Amygdala (tissue), 56 donors: ENCODE measurements at places on chromosomes 5 and 9.

DNA sequence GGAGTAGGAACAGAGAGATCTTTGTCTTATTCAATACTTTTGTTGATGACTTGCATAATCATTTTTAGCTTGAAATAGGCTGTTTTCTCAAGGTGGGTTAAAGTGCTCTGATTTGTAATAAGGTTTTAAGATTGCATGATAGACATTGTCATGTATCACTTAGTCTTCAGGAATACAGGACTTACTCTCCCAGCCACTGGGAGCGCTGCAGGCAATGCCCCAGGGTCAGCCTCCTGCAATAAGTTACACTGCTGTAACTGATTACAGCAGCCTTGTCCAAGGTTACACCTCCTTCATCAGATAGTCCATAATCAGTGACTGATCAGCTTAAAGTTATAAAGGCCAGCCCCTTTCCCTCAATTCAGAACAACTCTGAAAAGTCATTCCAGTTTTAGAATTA, 218.6 kb downstream of the ESM1 start:
- no peak for DNase-seq

DNA sequence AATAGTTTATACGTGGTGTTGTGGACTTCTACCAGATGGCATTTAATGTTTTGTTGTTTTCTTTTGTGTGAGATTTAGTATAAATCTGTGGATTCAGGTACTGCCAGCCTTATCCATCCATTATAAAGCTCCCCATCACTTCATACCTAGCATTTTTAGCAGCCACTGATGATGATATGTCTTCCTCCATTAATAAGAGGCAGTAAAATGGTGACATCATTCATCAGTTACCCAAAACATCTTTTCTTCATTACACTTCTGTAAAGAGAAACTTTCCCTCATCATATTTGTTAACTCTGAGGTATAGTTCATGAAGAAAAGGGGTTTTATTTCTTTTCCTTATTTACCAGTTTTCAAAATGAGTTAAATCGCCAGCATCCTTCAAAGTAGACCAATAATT, 19.4 kb downstream of the CHD1 start:
- DNase-seq: no peak

- DNase-seq: no peak
Observed at GRCh38 chr9:106717686-106718085, 145.3 kb upstream of the ZNF462 start.

- no peak for DNase-seq
Observed at GRCh38 chr5:154349626-154350264, 96.1 kb upstream of the SAP30L start.

GRCh38 chr9:470552-471194, 256.0 kb downstream of the DOCK8 start:
- DNase-seq: peak; percentile 30

- no peak for DNase-seq
Observed at GRCh38 chr9:125764198-125764597, 17.0 kb downstream of the PBX3 start.

DNA sequence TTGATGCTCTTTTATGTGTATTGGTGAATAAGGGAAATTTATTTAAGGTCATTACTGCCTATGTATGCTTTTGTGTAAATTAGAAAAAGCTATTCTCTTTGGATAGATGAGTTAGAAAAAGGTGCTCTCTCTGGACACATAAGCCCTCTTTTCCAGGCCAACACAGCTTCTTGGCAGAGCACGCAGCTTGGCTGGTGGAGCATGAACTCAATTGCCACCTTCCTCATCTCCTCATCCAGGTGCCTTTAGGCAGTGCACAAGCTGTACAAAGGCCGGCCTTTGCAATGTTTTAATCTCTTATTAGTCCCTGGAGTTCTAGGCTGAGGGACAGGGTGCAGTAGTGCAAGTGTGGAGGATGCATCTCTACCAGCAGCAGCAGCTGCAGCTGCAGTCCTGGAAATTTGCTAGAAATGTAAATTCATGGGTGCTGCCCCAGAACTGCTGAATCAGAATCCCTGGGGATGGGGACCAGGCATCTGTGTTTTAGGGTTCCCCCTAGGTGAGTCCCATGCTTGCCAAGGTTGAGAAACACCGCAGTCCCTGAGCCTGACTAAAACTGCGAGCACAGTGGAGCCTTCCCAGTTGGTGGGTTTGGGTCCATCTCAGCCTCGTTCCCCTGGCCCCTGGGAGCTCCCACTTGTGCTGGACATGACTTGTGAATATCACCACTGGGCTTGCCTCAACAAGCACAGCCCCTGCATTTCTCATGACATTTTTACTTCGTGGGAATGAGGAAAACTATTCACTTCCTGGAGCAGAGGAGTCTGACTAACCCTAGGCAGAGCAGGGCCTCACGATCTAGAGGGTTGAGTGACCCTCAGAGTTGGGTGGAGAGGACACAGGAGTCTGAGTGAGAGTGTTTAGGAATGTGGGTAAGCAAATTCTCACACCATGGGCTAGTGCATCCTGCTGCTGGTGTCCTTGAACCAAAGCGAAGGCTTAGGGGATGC, 272.3 kb downstream of the ZSWIM6 start:
- DNase-seq: no peak

DNA sequence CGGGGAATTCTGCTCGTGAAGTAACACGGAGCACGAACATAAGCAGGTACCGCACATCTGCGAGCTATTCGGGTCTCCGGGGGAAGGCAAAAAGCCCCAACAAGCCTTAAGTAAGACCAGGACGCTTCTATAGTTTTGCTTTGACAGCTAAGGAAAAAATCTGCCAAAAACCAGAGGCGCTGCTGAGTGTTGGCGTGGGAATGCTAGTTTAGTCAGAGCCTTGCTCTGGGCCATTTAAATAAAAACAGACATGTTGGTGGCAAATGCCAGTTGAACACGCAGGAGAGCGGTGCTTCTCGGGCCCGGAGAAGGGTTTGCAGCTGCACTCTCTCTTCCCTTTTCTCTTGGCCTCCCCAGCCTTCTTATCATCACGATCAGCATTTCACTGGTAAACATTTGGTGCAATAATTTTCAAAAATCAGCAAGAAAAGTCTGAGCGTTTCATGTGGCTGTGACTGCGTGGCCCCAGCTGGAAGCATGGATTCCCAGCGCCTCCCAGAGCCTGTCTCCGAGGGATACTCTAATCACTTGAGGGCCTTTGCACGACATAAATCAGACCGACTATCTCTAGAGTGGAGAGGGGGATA, 6.4 kb upstream of the NOTCH1 start:
- no peak for DNase-seq

GRCh38 chr9:135468854-135469521, 10.6 kb upstream of the PPP1R26 start:
- no peak for DNase-seq

- DNase-seq: no peak
Observed at GRCh38 chr5:161421067-161421466, 125.5 kb downstream of the GABRB2 start.

DNA sequence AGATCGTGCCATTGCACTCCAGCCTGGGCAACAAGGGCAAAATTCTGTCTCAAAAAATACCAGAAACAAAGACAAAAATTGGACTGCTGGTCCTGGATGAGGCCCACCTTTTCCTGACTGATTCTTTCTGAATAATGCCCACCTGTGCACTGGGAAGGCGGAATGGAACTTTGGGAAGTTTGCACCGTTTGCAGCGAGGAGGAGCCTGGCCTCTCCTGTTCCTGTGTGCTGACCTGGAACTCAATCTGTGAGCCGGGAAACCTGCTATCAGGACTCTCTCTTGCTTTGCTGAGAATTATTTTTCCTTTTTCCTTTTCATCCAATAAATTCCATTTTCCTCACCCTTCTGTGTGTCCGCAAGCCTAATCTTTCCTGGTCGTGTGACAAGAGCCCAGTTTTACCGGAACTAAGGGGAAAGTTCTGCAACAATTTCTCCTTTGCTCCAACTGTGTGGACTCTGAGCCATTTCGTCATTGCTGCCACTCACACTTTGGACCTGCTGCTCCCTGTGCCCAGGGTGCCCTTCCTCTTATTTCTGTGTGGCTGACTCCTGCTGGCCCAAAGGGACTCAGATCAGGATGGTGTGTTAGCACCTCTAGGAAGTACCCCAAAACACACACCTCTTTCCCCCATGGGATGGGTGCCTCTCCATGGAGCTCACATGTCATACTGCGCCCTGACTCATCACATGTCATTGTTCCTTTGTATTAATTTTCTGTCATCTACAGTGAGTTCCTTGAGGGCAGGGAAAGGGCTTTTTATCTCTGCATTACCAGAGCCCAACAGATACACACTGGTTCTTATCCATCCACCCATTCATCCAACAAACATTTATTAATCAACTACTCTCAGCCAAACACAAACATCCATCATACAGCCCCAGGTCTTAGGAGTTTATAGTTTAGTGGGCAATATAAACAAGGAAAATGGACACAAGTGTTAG, 4.7 kb upstream of the GLRX start:
- DNase-seq: no peak

DNA sequence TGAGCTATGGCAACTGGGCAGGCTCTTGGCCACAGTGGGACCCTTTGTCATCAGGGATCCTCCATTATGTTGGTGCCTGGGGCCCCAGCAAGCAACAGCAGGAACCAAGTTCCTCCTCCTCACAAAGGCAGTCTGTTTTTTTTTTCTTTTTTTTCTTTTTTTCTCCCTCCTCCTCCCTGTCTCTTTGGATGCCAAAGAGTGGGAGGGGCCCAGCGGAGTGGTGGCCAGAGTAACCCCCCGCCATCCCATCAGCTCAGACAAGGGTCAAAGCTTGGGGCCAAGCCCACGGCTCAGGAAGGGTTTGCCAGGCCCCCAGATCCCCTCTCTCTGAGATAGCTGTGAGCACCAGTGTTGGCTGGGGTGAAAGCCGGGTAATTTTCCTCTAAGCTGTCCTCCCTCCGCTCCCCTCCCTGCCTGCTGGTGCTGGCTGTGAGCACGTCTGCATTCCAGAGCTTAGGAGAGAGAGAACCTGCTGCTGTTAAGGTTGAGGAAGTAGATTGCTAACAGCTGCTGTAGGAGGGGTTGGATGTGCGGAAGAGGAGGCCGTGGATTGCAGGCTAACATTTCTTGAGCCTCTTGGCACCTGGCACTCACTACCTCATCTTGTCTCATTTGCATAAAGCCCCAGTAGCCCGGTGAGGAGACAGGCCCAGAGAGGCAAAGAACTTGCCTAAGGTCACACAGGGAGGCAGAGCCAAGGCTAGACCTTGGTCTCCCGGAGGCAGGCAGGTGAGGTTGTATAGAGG, 21.2 kb downstream of the GSN start:
- DNase-seq: peak; percentile 39

- no peak for DNase-seq
Observed at GRCh38 chr9:94767331-94768072, 41.0 kb downstream of the AOPEP start.

GRCh38 chr9:103837940-103838339, 256.2 kb upstream of the SMC2 start:
- DNase-seq: no peak

- DNase-seq: no peak
Observed at GRCh38 chr5:74182603-74183002, 457.9 kb downstream of the ENC1 start.

GRCh38 chr9:30771163-30771708, 1613.2 kb upstream of the ACO1 start:
- no peak for DNase-seq

GRCh38 chr9:121499427-121500164, at the start of gene GGTA1:
Gene GGTA1 (minus strand): TSS chr9:121499844. CDS start chr9:121467922, 31,922 bp downstream.
- peak; percentile 25 for DNase-seq

GRCh38 chr5:95786821-95787418, 35.6 kb downstream of the GLRX start:
- DNase-seq: no peak

DNA sequence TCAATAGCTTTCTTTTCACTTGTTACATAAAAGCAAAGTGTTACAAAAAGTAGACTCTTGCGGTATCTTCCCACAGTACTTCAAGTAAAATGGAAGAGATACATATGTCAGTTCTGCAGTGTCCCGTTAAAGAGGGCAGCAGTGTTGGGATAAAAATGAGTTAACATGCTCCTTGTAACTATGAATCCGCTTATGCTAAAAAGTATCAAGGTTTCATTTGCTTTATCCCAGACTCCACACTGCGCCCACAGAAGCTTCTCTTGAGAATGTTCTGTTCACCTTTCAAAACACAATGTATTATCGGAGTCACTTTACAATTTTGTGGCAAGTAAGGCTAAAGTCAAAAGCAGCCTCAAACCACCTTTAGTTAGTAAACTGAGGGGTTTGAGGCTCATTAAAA, 790 bp downstream of the PTAR1 start:
- DNase-seq: no peak

- DNase-seq: no peak
Observed at GRCh38 chr5:148090773-148091250, 27.0 kb downstream of the SPINK5 start.

GRCh38 chr5:55540024-55540423, 5.3 kb upstream of the PLPP1 start:
- no peak for DNase-seq

DNA sequence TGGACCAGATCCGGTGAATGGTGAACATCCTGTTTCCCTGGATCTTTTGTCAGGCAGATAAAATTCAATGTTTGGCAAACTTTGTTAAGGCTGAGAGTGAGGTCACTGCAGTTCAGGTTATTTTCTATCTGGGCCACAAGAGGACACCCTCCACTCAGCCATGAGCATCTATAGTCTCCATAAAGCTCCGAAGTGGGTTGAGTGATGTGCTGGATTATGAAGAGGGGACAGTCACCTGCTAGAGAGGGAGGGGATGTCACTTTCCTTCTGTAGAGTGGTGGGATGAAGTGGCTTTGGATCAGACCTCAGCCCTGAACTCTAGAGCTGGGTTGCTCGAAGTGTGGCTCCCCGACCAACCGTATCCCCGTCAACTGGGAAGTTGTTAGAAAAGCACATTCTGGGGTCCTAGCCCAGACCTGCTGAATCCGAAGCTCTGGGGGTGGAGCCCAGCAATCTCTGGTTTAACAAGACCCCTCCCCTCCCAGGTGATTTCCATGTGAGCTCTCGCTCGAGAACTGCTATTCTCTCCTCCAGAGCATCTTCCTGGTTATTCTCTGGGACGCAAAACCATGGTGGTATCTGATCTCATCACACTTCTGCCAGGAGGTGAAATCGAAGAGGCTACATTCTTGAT, 31.8 kb upstream of the FGF1 start:
- peak; percentile 9 for DNase-seq

DNA sequence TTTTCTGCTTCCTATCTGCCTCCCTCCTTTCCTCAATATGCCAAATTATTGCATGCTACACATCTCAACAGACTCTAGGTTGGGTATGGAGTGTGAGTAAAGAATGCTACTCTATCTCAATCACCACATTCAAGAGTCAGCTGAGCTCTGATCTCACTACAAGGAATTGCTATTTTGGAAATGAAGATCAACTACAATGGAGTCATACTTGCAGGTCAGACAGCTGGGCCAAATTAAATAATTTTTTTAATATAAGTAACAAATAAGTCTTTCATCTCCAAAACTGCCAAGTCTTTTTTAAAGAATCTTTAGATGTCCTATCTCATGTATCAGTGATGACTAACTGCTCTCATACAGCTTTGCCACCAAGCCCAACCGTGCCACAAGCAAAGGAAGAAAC, 64.0 kb downstream of the DEPDC1B start:
- no peak for DNase-seq

DNA sequence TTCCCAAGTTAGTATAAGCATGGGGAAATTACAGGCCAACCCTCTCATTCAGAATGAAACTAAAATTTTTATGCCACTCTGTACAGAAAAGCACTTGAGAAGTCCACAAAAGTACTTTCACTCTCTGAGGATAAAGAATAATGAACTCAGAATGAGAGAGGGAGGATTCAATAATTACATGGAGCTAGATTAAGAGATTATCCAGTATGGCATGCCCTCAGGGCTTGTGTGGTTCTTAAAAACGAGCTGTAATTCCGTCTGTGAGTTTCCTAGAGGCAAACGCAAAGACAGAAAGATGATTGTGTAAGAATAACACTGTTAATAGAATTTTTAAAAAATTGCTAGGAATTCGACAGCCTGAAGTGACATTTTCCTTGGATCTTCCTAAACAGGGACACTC, 126.8 kb upstream of the PTCH1 start:
- no peak for DNase-seq
